Breast epithelium (tissue), 4 donors: ENCODE measurements at places on chromosomes 2 and 18.

GRCh38 chr2:62055724-62056336 is 140.1 kb upstream of the B3GNT2 start:
- DNase-seq: no peak

DNA sequence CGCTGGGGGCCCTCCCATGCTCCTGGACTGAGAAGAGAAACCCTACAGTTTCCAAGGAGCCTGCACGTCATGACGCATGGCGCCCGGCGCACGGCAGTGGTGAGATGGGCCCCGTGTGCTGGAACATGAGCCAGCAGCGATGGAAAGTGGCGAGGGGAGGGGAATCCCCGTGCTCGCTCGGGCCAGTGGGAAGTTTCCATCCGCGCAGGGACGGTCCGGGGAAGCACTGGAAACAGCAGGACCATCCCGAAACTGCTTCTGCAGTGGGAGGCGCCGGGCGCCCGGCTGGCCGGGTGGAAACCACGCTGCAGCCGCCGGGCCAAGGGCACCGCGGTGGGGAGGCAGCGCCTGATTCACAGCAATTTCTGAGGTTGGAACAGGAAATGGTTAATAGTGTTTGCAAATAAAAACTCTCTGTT is 4.9 kb upstream of the PDCD1 start:
- DNase-seq: no peak

DNA sequence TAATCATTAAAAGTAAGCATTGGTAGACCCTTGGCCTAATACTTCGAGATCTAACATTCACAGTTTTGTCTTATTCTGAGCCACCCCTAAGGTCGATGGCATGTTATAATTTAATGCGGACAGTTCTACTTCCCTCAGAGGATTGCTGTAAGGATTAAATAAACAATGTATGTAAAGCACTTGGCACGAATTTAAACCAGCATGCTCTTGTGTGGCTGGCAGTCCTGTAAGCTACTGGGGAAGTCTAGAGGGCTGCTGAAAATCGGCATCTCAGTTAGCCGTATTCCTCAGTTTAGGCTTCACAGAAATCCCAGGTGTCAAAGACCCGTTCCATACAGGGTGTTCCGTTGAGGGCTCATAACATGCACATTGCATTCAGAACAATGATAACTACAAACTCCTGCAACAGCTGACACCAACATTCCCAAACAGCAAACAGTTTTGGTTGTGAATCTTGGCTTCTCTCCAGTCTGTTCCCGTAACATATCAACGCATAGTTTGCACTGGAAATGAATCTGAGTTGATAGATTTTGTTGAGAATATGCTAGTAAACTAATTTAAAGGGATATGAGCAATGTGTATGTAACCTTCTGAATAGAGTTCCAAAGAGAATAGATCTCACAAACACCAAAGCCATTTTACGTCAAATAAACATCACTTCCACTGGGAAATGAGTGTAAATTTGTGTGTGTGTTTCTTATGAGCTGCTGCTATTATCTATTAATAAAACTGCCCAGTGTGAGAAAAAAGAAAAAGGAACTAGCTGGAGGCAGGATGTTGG is 52.2 kb upstream of the ACKR3 start:
- no peak for DNase-seq

DNA sequence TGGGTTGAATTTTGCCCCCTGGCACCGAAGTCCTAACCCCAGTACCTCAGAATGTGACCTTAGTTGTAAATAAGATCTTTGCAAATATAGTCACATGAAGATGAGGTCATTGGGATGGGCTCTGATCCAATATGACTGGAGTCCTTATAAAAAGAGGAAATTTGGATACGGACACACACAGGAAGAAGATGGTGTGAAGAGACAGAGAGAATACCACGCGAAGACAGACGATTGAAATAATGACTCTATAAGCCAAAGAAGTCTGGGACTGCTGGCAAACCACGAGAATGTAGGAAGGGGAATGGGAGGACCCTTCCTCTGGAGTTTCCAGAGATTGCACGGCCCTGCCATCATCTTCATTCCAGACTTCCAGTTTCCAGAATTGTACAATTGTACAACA is 98.6 kb downstream of the CPO start:
- no peak for DNase-seq

- no peak for DNase-seq
Measured at GRCh38 chr2:45706033-45706432, 54.6 kb downstream of the PRKCE start.

GRCh38 chr18:3411854-3412268 is 38.1 kb upstream of the TGIF1 start:
- no peak for DNase-seq

DNA sequence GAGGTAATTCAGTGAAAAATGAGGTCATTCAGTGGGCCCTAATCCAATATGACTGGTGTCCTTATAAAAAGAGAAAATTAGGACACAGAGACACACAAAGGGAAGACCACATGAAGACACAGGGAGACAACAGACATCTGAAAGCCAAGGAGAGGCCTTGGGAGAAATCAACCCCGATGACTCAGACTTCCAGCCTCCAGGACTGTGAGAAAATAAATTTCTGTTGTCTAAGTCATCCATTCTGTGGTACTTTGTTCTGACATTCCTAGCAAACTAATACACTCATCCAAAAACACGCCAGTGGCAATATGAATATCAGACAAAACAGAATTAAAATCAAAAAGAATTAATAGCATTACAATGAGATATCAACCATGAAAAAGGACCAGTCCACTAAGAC is 303.7 kb downstream of the SS18 start:
- no peak for DNase-seq

DNA sequence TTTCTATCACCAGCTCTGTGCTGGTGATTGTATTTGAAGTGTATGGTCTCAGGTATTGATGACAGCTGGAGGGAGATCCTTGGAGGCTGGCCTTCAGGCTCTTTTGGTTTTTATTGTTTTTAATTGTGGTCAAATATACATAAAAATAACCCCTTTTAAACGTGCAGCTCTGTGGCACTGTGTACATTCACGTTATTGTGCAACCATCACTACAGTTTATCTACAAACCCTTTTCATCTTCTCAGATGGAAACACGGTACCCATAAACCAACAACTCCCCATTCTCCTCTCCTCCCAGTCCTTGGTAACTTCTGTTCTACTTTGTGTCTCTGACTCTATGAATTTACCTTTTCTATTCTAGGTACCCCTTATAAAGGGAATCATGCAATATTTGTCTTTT is 79.3 kb upstream of the ATP8B1 start:
- DNase-seq: no peak

DNA sequence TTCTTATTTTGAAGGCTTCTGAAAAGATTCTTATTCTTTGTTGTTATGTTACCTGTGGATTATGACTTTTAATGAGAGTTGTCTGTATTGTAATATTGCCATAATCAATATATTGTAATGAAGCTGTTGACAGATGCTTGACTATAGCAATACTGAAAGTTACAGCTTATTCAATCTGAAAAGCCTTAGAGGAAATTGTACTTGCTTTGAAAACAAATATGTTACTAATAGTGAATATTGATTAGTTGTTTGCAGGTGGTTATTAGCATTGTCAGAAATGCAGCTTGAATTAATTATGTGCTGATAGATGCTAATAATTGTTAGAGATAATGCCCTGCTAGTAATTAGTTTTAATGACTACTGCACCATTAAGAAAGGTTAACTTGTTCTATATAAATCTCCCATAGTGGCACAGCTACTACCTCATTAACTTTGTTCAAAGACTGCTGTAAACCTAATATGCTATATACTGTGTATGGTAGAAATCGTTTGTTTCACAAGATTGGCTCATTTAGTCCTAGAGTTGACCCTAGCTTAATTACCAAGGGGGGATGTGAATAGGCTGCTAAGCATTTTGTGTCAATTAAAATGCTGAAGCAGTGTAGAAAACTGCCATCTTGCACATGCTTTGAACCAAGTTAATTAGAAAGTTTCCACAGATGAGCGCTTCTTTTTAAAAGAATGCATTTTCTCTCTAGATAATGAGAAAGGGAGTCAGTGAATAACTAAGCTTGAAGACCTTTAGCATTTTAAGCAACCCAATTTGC is 30.5 kb downstream of the SLC39A10 start:
- DNase-seq: no peak

DNA sequence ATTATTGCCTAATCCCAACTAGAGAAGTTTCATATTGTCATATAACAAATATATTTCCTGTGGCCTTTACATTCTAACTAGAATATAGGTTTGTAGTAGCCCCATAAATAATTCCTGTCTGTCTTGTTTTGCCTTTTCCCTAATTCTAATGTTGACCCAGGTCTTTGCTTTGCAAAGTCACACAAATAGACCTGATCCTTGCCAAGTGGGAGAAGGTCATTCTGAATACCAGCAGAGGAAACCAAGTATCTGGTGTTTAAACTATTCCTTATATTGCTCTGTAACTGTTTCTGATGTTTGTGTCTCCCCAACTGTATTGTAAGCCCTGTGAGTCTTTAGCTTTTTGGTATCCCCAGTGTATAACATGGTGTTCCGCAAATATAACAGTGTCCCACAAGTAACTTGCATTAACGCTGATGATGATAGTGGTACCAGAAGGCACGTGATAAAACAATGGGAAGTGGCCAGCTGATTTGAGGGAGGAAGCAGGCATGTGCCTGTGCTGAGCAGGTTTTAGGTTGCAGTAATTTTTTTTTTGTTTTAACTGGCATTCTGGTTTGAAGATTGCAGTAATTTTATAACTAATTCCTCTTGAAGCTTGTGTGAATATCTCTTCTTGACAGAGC is 11.1 kb downstream of the HADHB start:
- DNase-seq: no peak

DNA sequence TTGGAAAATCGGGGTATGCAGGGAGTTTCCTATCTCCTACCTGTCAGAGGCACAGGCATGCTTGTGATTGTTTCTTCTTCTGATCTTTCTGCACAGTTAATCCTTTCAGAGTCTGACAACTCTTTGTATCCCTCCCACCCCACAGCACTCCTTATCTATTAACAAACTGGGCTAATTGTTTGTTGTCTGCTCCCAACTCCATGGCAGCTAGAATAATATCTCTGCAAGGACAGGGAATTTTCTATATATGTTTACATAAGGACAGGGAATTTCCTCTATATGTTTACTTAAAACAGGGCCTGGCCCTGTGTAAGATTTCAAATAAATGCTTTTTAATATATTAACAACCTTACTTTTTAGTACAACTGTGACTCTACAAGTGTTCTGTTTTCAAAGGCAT is 36.0 kb upstream of the VRK2 start:
- no peak for DNase-seq

- DNase-seq: no peak
Measured at GRCh38 chr18:61765097-61765496, 127.7 kb downstream of the RNF152 start.

GRCh38 chr2:220736778-220737177 is 835.3 kb downstream of the EPHA4 start:
- DNase-seq: no peak

GRCh38 chr18:2986150-2986865 is 26.6 kb downstream of the LPIN2 start:
- DNase-seq: no peak

DNA sequence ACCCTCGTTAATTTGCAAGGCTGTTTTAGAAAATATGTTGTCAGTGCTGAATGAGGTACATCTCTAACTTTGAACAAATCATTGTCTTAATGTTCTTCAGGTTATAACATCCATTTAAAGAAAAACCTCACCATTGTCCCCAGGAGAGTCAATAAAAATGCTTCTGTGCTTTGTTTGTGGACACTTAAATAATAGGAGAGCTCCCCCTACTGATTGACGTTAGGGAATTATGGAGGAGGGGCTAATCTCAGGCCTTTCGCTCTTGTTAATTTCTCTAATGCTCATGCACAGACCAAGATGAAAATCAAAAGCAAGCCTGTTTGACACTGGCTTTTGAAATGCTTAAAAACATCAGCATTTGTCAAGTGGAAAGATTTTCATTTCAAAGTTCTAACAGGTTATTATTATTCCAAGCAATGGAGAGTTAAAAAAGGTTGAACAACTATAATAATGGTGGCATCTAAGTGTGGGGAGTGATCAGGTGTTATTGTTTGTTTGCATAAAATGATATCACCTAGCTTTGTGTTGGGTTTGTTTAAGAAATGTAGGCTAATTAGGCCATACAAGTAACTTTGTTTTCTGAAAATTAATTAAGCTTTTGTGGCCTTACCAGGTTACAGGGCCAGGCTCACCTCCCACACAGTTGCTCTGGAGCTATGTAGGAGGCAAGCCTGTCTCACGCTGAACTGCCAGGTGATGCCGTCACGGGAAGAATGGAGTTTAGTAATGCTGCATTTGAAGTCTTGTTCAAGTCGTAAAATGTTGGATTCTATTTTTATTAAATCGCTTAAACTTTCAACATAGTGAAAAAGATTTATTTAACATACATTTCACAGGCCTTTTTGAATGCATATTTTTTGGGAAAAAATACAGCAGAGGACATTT is 51.7 kb upstream of the SMIM21 start:
- DNase-seq: no peak

DNA sequence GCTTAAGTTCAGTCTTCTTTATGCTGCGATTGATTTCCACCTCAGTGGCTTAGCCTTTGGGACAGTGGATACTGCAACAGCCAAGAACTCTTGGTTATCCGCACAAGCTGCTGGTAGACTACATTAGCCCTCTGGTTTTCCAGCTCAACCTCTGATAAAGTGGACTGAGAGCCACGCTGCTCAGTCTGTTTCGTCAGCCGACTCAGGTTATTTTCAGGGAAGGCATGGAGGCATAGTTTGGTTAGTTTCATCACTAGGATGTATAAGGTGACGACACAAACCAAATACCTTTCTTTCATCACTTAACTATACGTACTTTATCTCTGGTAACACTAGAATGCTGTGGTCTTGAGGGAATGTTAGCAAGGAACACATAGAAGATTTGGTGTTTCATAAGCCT is 14.2 kb downstream of the CD8A start:
- DNase-seq: no peak

DNA sequence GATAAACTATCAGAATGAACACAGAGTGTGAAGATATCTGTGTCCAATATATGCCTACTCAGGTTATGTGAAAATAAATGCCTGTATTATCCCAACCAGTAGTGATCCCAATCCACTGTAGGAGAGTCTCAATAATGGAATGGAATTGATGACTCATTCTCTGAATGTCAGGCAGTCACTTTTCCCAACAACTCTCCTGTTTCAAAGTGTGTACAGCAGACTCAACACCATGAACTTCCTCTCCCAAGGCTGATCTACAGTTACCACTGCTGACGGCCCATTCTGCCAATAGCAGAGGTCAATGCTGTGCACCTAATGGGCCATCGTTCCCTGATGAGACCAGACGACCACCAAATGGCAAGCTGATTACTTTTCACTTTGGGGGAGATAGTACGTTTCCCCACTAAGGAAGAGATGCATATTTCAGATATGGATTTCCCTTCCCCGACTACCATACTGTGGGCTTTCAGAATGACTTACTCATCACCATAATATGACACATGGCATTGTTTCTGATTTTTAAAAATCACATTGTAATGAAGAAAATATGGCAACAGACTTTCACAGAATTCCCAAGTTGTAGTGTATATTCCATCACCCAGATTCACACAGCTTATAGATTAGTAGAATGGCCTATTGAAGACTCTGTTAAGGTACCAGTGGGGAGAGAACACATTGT is 601.7 kb upstream of the VRK2 start:
- no peak for DNase-seq

DNA sequence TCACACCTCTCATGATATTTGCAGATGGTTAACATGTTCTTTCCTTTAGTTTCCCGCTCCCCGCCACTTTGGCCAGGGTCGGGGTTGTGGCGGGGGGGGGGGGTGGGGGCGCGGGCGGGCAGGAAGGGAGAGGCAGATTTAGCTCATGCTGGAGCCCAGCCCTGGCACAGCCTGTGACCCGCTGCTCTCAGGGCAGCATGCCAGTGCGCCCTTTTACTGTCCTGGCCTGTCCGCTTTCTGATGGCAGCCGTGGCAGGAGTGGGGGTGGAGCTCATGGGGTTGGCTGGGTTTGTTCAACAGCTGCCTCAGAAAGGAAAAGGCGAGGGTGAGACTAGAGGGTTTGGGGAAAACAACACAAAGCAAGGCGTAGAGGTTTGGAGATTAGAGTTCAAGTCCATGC is 56.1 kb downstream of the TNP1 start:
- no peak for DNase-seq
